ENCODE measurements at places on chromosomes 4 and X.

DNA sequence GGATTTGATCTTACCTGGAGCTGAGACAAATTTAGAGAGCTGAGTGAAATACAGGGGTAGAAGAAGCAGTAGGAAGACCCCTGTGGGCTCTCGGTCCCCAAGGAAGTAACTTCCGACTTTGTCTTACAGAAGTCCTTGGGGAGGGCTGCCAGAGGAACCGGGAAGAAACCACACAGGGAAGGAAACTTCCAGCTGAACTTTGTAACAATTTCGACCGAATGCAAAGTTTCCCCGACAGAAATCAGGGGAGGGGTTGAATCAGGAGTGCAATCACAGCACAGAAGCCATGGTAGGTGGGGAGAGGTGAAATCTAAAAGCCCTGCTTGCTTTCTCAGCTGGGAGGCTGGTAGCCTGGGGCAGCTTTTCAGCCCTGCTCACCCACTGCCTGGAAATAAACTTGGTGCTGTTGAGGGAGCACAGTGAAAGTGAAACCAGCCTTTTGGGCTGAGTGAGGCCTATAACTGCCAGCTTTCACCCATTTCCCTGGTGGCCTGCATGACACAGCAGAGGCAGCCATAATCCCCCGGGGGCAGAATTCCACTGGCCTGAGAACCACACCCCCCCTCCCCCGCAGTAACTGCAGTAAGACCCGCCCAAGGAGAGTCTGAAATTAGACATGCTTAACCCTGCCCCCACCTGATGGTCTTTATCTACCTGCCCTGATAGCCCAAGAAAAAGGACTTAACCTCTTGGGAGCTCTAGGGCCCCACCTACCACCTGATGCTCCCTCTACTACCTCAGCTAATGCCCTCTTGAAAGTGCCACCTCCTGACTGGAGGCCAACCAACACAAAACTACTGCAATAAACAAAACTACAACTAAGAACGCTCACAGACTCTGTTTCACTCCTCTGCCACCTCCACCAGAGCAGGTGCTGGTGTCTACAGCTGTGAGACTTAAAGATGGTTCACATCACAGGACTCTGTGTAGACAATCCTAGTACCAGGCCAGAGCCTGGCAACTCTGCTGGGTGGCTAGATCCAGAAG lies 248.2 kb downstream of the PARM1 start:
- DNase-seq: no peak

DNA sequence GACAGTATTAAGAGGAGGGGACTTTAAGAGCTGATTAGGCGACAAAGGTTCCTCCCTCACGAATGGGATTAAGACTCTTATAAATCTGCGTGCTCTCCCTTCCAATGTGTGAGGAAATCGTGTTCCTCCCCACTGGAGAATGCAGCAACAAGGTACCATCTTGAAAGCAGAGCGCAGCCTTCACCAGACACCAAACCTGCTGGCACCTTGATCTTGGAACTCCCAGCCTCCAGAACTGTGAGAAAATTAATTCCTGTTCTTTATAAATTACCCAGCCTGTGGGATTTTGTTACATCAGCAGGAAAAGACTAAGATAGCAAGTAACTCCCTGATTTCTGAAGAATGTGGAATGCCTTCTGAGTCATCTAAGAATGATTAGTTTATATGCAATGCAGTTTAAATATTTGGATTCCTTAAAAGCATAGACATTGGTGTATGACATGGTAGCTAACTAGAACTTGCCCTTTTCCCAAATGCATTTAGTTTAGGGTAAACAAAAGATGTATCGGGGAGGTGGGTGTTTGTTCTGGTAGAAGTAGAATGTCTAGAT lies 86.1 kb downstream of the USP46 start:
- peak; percentile 64 for DNase-seq

DNA sequence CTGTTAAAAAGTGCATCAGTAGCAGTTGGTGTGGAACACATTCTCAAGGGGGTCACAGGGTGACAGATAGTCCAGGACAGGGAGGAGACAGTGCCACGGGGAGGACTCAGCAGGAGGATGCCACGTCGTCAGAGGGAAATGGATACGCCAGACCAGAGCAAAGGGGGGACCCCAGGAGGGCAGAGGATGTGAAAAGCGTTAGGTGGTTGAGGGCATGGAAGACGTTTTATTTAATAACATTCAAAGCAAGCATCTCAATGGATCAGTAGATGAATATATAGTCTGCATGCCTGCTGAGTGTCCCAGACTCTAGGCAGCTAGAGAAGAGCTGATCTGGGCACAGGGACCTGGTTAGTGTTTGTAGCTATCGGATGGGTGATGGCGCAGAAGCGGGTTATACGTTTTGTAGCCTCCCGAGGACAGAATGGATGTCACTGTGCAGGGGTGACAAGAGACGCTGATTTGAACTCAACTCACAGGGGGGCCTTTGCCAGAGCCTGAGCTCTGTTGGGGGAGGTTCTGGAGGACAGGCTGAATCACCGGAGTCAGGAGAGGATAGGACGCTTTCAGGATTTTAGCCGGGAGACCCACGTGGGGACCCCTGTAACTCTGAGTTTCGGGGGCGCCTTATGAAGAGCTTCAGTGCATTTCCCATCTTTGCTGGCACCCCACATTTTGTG lies 81.3 kb downstream of the STOX2 start:
- no peak for DNase-seq

GRCh38 chrX:136344320-136344719 lies 43.6 kb downstream of the ADGRG4 start:
- DNase-seq: no peak

DNA sequence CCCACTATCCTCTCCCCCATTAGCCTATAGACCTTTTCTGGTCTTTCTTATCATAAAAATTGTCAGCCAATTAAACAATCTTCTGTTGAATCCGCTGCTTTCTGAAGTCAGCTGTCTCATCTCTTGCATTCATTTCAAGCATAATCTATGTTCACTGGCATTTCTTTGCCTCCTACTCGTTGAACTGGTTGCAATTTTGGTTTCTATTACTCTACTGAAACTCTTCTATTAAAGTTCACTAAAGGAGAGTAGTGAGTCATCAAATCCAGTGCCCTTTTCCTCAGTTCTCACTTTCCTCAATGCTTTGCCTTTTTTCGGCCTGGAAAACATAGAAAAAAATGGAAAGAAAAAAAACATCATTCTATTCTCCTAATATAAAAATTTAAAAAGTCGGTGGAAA lies 23.9 kb upstream of the CXCL13 start:
- DNase-seq: no peak

GRCh38 chr4:163486321-163486720 lies 8.2 kb upstream of the TMA16 start:
- no peak for DNase-seq

GRCh38 chrX:72003811-72004750 lies 93.4 kb downstream of the NHSL2 start:
- DNase-seq: peak; percentile 67

DNA sequence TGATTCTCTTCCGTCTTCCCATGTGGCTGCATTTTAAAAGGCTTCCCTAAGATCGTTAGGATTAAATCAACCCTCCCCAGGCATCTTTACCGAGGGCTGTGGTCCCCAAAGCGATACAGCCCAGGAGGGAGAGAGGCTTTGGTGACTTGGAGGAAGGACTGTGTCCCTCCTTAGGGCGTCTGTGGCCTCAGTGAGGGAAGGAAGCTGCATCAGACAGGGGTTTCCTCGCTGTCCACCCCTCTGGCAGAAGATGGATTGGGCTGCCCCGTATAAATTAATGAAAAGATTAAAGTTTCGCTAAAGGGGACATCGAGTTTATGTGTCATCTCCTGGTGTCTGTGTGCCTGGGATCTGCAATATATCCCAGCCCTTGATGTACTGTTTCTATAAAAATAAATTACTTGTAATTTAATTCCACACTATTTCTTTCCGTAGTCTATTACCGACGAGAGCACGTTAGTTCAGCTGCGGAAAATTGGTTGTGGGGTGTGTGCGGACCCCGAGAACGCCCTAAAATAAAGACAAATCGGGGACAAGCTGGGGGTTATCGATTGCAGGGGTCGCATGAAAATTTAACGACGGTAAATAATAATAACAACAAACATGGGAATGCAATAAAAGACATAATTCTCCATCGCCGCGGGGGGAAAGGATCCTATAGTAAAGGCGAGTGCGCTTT lies 6.5 kb downstream of the SHOX start:
- no peak for DNase-seq

- no peak for DNase-seq
These were observed 500.3 kb downstream of the TRIML1 start for GRCh38 chr4:188639479-188640100.

DNA sequence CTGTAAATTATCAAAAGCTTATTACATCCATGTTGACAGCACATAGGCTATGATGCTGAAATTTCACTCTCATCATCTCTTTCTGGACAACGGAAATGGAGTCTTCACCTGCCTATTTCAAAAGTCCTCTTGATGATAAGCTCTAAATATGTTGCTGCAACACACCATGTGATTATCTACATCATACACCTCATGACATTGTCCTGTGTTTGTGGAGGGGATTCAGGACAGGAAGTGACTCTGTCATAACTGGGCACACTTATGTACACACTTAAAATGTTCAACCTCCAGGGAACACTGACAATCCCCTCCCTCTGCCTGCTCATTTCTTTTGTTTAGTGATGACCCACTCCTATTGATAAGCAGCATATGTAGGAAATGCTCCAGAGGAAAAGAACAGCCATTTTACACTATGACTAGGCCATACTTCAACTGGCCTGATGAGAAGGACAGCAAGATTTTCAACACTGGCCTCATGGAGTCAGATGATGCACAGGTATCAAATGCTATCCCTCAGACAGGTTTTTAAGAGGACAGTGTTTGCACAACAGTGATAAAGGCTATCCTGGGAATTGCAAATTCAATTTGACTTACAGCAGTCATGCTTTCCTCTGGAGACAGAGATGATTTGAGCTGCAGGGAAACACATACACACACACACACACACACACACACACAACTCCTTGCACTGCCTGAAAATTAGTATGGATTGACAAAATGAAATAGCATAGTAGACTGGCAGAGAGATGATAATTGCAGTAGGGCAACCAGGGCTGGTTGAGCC lies 163.3 kb upstream of the RASGEF1B start:
- no peak for DNase-seq

DNA sequence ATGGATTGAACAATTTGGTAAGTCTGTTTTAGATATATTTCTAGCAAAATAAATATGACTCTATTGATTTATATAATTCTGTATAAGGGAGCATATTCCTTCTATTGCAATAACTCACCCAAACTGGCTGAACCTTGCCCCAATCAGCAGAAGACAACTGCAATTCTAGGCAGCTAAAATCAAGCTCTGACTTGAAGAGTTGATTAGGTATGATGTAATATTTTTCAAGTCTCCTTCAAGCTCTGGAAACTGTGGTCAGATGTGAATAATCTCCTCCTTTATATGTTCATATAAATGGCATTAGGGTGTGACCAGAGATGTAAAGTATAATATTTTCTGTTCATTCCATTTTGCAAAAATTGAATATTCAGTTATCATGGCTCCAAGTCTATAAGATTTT lies 8.2 kb downstream of the RASSF6 start:
- DNase-seq: no peak

GRCh38 chr4:79292008-79292407 lies 33.9 kb downstream of the NAA11 start:
- DNase-seq: no peak

GRCh38 chr4:108662629-108663028 lies 12.2 kb downstream of the OSTC start:
- DNase-seq: no peak

- DNase-seq: peak; percentile 30
These were observed 550 bp downstream of the ADGRA3 start for GRCh38 chr4:22515145-22515887.

- no peak for DNase-seq
These were observed 213.4 kb downstream of the IL15 start for GRCh38 chr4:141849778-141850177.

DNA sequence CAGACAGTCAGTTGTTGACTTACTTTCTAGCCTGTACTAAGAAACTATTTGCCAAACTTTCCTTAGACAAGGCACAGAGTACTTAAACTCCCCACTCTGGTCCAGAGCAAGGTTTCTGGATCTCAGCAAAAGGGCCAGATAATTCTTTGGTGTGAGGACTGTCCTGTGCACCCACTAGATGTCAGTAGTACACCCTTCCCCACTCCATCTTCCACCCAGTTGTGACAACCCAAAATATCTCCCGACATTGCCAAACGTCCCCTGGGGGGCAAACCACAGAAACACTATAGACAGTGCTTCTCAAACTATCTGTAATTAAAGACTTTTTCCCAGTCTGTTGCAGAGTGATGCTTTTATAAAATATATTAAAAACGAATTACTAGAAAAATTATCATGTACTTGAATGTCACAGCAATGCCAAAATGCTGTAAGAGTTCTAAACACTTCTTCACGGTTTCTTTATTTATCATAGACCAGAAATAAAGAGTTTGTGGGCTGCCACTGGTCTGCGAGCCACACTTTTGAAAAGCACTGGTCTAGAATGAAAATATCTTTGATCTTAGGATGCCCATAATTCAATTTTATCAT lies 203.5 kb downstream of the PRDM5 start:
- peak; percentile 30 for DNase-seq

- DNase-seq: no peak
These were observed 23.7 kb downstream of the CDS1 start for GRCh38 chr4:84606645-84607044.

DNA sequence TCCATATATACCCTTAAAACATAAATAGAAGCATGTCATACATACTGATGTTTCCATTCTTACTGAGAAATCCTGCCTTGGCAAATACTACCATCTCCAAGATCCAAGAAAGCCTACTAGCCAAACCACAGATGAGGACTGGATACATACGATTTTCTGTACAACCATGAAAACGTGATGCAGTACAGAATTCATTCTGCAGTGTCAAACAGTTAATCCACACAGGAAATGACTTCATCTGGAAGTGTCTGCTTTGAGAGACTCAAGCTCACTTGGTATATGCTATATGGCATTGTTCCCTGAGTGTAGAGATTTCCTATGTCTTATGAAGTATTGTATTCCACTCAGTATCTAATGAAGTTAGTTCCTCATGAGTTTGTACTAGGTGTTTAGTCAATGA lies 94.3 kb downstream of the CT47B1 start:
- peak; percentile 51 for DNase-seq

DNA sequence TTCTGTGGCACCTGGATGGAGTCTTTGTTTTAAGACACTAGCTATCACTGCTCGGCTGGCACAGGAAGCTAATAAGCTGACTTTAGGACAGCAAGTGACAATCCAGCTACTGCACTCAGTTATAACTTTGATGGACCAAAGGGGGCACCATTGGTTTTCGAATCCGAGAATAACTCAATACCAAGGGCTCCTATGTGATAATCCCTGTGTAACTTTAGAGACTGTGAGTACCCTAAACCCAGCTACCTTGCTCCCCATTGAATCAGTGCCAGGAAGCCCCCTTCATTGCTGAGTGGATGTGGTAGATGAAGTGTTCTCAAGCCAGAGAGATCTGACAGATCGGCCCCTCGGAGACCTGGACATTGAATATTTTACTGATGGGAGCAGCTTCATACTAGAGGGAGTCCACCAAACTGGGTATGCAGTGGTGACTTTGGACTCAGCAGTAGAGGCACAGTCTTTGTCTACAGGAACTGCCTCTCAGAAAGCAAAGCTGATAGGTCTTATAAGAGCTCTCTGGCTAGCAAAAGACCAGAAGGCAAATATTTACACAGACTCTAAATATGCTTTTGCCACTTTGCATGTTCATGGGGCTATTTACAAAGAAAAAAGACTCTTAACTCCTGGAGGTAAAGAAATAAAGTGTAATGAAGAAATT lies 35.5 kb upstream of the UGT2B7 start:
- DNase-seq: no peak
